Activated naive CD8-positive, alpha-beta T cell treated with anti-CD3 and anti-CD28 coated beads for 36 hours (primary cell): ENCODE measurements at places on chromosomes 5 and 9. TPM values are rescaled to one million over a fixed set of nuclear protein-coding genes. Genes with fewer than 3 reads are reported as not detected.

DNA sequence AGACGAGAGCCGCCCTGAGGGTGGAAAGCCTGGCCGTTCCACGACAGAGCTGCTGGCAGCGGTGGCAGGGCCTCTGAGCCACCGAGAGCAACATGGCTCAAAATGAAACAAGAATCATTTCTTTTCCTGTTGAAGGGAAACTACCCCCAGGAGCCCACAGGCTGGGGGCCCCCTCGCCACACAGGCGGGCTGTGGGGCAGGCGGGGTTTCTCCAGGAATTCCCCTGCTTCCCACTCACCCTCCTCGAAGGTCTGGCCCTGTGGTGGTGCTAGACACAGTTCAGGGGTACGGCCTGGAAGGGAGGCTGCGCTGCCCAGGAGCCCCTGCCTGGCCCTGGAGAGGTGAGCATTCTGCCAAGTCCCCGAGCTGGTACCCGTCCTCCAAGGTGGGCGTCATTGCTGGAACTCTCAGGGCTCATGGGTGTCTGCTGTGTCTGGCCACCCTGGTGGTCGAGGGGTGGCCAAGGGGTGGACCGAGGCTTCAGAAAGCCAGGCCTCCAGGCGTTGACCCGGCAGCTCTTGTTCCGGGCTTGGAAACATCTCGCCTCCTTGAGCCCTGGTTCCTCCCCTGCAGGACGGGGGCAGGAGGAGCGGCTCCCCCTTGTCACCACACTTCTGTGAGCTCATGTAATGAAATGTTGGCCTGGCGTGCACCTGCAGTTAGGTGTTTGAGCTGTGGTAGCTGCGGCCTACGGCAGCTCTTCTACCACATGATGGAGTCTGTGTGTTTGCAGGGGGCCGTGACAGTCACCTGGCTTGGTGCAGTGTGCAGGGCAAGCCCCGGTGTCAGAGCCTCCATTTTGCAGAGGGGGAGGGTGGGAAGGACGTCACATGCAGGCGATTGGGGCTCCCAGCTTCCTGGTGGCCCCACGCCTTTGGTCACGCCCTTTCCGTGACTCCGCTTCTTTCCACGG is 65.3 kb downstream of the RXRA start:
- DNase-seq: peak; percentile 90

DNA sequence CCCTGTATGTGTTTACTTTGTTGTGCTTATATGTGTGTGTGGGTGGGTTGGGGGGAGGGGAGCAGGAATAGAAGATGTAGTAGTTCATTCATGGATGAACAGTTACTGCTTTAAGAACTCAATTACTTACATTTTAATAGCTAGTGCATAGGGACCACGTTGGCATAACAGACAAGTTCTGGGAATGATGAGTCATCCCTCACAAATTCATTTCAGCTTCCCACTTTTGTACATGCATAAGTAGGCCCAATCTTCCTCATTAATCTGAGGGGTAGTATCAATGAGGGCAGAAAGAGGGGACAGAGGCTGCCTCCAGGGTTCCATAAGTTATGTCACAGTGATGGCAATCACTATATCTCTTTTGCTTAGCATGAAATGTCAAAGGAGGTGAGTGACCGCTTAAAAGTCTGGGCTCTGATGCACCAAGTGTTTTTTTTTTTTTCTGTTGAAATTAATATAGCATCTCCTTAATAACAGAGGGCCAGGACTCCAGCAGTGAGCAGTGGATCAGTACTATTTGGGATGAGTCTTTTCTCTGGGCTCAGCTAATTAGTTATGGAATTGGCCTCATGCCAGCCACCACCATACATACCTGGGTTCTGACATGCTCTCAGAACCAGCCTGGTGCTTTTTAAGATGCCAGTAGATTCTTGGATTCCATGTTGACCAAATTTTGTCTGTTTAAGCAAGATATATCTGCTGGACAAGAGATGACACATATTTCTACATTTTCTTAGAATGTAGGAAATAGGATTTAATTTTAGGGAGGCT is 37.1 kb downstream of the PRDM6 start:
- DNase-seq: no peak

GRCh38 chr5:160240350-160240749 is 11.0 kb downstream of the FABP6 start:
- no peak for DNase-seq

- no peak for DNase-seq
These were observed 2.1 kb downstream of the SYNPO start for GRCh38 chr5:150642567-150642927.

DNA sequence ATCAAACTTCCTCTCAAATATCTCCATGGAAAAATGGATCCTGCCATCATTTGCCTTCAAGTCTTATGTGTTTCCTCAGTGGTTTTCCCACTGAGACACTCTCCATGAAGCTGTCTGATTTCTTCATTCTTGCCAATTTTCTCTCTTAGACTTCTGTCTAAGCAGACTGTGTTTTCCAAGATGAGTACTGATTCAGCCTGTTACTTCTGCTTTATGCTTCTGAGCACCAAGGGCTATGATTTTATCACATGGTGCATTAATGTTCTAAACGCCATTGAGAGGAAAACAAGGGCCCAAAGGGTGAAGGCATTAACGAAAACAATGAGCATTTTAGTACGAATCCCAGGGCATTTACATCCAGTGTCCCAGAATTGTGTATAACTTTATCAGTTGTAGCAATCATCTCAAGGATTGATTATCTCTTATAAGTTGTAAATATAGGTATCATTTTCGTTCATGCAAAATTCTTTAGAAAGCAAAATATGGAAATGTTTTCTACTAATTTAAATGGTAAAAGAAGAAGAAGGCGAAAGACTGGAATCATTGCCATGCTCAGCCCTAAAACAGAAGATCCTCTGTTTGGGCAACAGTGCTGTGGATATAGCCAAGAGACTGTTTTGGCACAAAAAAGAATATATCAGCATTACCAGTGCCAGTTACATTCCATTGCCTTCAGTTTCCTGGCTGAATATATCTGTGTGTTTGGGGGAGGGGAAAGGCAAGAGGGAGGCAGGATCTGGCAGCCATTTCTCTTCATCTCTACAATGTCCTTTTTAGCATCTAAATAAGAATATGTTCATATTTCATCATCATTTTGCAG is 537.6 kb downstream of the ANXA1 start:
- DNase-seq: no peak

- DNase-seq: no peak
These were observed 32.4 kb downstream of the MAST4 start for GRCh38 chr5:66628561-66628960.

Gene NREP
- 14.2 TPM for total RNA-seq

Gene CDKN2B
- not detected for total RNA-seq
